ENCODE measurements at places on chromosomes 3 and 15.

- peak; percentile 61 for DNase-seq
Observed at GRCh38 chr3:155714295-155714718, 30.6 kb downstream of the PLCH1 start.

DNA sequence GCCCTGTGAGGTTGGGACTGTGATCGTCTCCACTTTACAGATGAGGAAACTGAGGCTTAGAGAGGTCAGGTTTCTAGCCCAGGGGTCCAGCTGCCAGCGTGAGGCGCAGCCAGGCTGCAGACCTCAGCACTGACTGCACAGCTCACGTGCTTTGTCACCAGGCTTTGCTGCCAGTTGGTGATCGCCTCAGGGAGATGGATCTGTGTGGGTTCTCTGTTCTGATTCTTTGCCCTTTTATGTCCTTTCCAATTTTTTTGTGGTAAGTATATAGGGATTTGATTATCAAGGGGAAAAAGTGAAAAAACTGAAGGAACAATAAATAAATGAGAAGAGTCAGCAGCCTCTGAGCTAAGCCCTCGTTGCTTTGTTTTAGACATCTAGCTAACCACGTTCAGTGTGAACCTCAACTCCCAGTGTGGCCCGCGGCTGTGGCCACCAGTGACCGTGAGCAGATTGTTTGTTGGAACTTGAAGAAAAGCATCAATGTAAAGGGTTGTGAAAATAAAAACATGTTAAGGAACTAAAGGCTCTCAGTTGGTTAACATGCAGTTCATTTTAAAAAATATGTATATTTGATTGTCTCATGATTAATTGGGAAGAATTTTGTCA is 117.6 kb downstream of the PDE8A start:
- DNase-seq: no peak

- no peak for DNase-seq
Observed at GRCh38 chr3:34238407-34238806, 440.0 kb downstream of the PDCD6IP start.

DNA sequence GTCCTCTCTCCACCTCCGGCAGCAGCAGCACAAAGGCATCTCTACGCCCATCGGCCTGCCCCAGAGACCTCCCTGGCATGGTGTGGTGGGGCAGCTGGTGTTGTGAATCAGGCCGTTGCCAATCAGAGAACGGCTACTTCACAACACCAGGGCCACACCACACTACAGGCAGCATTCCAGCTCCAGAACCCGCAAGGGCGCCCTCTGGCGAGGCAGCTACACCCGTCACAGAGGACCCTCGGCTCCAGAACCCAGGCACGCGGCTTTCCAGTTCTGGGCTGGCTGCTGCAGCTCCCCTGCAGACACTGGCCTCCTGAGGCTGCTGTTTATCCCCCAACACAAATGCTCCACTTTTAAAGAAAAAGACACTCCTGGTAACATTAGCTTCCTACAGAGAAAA is 127.5 kb upstream of the TOPAZ1 start:
- peak; percentile 78 for DNase-seq

DNA sequence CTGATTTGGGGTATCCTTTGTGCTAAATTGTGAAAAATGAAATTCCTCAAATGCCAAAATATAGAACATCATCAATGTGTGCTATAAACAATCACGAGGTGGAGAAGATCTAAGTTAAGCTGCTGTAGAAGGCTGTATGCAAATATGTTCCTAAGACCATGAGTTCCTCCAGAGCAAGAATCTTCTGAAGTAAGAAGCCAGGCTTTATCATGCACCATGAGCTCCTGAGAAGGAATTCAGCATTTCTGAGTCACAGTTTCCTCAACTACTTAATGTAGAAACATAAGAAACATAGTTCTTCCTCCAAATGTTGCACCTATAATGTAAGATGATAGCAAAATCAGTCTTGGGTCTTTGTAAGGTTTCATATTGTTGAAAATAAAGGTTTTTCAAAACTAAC is 241.7 kb upstream of the MDFIC2 start:
- DNase-seq: no peak

- DNase-seq: no peak
Observed at GRCh38 chr3:103818800-103819199, 1384.0 kb downstream of the ZPLD1 start.

GRCh38 chr3:122052968-122053367 is 2.2 kb upstream of the CD86 start:
- DNase-seq: no peak

GRCh38 chr3:5441401-5441800 is 253.9 kb downstream of the EDEM1 start:
- DNase-seq: no peak

- no peak for DNase-seq
Observed at GRCh38 chr3:114449271-114450007, 155.6 kb downstream of the TIGIT start.

DNA sequence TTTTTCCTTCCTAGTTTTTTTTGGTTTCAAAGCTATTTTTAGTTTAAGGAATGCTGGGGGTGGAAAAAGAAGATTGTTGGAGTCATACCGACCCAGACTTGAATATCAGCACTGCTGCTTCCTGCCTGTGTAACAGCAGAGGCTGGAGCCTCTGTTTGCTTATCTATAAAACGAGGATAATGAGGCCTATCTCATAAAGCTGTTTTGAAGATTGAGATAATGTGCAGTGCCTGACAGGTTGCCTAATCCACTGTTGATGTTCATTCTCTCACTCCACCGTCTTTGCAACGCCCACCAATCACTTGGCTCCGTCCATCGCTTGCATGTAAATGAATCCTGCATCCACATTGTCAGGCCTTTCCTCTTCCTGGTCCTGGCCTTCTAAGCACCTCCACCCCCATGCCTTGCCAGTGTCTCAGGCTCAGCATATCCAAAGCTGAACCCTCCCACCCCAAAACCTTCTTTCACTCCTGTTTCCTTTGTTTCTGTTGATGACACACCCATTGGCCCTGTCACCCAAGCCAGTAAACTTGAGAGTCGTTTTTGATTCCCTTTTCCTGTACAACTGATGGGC is 94.9 kb downstream of the MEX3B start:
- no peak for DNase-seq

- peak; percentile 76 for DNase-seq
Observed at GRCh38 chr15:84633311-84634227, 20.5 kb downstream of the WDR73 start.

DNA sequence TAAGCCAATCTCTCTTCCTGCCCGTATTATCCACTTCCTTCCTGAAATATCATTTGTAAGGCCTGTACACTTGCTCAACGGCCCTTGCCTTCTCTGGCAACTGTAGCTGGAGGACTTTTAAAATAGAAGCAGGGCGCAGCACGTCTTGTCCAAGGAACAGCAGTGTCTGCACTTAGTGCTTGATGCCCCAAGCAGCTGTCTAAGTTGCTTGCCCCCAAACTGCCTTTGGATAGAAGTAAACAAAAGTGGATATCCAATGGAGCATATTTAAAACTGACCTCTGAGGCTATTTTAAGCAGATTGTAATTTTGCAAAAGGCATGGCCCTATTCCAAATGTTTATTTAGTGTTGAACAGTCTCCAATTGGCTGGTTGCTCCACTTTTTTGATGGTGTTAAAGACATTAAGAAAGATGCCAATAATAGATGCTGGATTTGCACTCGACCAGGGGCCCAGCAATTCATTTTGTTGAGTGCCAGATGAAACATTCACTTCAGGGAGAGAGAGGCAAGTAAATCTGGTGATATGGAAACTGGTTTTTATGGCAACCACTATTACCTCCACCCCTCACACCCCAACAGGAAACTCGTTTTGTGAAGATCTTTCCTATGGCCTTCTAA is 526.8 kb upstream of the TBL1XR1 start:
- no peak for DNase-seq

DNA sequence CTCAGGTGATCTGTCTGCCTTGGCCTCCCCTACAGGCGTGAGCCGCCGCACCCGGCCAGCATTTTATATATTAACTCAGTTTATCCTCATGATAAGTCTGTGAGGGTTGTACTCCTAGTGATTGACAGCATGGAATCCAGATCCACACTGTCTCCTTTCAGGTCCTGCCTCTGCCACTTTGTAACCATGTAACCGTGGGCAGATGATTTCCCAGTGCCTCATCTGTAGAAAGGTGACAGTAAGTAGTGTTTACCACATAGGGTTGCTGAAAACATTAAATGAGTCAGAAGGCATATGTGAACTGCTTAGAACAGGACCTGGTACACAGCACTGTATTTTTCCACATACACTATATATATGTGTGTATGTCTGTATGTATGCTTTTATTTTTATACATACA is 2.4 kb downstream of the FYTTD1 start:
- no peak for DNase-seq
